ENCODE measurements at places on chromosomes 16 and 17.

- DNase-seq, result no peak
Observed at GRCh38 chr17:57357392-57357784, 101.1 kb downstream of the MSI2 start.

- no peak for DNase-seq
Observed at GRCh38 chr16:87207965-87208364, 109.2 kb downstream of the C16orf95 start.

GRCh38 chr17:58219007-58219788, at the start of gene MKS1:
Gene MKS1, minus strand, starts transcription at chr17:58219255. Its CDS starts 25 bp downstream, at chr17:58219230.
- DNase-seq, result peak; percentile 96

- no peak for DNase-seq
Observed at GRCh38 chr16:83705856-83706255, 101.9 kb upstream of the HSBP1 start.

- no peak for DNase-seq
Observed at GRCh38 chr16:13099822-13100221, 198.4 kb downstream of the SHISA9 start.

DNA sequence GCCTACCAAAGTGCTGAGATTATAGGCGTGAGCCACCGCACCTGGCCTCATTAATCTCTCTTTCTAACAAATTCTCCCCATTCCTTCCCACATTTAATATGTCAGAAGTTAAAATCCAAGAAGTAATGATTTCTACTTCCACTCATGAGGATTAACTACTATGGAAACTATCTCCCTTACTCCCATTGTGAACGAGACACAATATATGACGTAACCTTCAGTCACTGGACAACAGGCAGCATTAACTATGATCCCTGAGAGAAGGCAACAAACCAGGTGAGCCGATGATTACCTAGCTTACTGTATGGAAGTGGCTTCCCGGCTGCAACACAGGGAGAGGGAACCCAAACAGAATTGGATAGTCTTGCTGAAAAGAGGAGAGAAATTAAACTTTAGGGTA, 20.0 kb downstream of the GLG1 start:
- DNase-seq, result no peak

DNA sequence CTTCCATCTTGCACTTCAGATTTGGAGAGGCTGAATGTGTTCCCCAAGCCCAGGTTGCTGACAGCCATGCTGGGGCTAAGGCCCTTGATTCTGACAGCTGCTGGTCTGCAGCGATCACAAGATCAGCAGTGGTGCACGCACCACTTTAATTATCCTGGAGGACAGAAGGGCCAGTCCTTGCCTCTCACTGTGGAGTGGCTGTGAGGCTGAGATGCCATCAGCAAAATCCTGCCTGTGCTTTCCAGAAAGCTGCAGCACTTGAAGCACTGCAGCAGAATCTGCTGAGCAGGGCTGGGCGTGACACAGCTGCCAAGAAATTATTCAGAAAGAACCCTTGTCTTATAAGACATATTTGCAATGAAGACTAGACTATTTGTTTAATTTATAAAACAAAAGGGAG, 37.1 kb downstream of the NUP93 start:
- DNase-seq, result no peak

- no peak for DNase-seq
Observed at GRCh38 chr16:70715055-70715858, 29.4 kb upstream of the MTSS2 start.

DNA sequence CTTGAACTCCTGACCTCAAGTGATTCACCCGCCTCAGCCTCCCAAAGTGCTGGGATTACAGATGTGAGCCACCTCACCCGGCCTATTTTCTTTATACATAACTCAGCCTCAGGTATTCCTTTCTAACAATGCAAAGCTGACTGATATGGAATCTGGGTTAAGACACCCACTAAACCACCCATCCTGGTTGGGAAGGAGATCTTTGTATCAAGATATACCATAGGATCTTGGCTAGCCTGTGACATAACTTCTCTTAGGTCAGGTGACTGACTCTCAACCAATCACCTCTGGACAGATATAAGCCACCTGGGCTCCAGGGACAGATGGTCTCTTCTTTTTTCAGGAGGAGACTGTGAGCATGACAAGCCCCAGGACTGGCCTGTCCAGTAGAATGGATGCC, 51.2 kb upstream of the NKD1 start:
- DNase-seq, result no peak

- no peak for DNase-seq
Observed at GRCh38 chr16:64481497-64481896, 640.4 kb downstream of the CDH11 start.

DNA sequence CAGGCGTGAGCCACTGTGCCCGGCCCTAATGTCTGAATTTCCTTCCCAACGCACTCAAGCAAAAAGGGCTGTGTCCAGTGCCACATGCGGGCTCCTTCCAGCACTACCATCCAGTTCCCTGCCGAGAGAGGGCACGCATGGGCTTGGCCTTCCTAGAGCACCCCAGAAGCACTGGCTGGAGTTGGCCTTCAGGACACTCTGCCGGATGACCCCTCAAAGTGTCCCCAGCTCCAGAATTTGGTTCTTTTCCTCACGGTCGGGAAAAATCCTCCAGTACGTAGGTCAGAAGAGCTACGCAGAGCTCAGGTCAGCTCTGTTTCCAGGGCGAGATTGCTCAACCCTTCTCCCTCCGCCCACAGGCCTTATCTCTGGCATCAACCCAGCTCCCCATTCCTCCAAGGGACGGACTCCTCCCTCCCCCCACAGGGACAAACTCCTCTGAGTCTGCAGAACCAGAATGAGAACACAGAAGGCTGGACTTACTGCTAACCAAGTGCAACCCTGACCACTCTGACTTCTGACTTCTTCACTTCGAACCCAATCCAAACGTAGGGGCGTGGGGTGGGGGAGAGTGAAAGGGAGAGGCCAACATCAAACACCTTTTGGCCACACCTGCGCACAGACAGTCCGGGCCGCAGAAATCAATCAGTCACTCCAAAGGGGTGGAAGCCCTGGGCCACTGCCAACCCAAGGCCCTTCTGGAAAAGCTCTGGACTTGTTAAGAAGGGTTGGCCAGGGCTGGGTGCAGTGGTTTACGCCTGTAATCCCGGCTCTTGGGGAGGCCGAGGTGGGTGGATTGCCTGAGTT, 3.6 kb downstream of the CDC42EP4 start:
- no peak for DNase-seq

DNA sequence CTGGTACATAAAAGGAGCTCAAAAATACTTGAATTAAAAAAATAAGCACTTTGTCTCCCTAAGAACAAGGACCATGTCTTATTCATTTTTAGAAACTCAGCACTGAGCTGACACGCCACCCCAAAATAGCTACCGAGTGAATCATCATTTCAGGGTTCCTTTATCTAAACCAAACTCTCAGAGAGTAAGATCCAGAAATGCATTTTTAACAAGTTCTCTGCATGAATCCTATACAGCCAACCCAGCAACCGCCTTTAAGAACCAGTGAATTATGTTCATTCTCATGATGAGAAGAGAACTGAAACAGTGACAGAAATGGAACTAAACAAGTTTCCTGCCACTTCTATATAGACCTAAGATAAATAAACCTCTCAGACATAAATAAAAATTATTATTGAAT, 8.7 kb downstream of the C16orf87 start:
- DNase-seq, result no peak

DNA sequence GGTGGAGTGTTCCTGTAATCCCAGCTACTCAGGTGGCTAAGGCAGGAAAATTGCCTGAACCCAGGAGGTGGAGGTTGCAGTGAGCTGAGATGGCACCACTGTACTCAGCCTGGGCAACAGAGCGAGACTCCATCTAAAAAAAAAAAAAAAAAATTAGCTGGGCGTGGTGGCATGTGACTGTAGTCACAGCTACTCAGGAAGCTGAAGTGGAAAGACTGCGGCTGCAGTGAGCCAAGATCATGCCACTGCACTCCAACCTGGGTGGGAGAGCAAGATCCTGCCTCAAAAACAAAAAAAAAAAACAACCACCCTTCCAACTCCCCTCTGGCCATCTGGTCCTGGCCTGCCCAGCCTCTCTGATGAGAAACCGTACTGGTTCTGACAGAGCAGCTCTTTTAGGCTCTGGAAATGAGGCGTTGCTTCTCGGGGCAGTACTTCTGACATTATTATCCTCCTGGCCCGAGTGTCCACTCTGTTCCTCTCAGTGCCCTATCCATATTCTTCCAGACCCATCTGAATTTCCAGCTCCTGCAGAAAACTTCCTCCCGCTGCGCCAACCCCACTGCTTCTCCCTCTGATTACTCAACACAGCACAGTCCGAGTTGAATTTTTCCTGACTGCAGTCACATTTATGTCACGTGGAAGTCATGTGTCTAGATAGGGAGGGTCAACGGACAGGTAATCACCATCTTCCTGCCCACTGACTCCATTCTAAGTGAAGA, 13.3 kb downstream of the GGA2 start:
- no peak for DNase-seq

DNA sequence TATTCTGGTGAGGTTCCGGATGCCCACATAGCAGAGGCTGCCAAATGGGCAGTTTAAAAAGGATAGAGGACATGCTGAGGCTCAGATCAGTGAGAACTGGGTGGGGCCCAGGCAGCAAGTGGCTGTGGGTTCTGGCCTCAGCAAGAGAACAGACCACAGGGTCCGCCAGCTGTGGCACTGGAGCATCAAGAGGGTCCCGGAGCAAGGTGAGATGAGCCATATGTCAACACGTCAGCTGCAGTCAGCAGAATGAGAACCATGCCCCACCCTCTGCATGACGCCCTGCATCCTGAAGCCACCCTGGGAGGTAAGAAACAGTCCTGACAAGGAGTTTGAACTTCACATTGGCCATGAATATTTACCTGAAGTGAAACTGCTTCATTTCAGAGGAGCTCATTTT, 20.1 kb upstream of the CCL5 start:
- DNase-seq, result peak; percentile 44

DNA sequence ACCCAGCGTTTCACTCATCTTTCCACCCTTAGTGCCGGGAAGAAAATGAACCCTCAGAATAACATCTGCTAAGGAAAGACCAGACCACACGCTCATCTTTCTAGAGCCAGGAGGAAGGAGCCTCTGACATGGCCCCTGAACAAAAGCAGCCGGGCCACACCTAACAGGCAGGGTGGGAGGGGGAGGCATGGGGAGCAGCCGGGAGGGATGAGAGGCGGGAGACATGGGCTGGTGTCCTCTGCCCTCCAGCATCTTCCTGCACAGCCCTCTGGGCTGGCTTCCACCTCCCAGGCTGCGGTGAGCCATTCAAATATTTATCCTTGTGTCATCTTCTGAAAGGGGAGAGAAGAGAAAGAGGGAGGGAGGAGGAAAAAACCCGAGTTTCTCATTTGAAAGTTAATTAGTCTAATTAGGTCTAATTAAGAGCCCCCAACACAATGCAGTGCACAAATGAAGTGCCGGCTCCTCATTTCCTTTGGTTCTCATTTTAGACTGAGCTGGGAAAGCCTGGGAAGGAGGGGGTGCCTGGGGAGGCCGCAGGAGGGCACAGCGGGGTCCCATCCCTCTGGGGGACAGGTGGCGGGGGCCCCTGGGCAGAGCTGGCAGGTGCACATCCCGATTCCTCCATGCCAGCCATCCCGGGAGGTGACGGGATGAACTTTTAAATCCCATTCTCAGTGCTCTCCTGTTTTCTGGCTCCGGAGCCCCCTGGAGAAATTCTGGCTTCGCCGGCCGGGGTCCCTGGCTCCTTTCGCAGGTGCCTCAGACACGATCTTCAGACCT, 90.5 kb downstream of the ENGASE start:
- no peak for DNase-seq

GRCh38 chr17:78596871-78597764, 19.9 kb upstream of the DNAH17 start:
- DNase-seq, result no peak

DNA sequence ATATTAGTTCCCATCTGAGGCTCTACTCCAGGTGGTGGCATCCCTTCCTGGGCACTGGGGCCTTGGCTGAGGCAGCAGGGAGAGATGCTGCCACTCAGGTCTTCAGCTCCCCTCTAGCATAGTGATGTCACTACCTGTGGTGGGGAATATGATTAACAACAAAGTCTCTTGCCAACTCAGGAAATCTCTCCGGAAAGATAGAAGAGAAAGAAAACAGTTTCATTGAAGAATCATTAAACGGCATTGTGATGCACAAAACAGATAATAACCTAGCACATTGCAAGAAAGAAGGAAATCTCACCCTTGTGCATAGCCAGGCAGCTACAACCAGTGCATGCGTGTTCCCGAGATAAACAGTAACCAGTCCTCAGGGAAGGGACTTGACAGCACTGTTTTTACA, 12.2 kb upstream of the ZNF267 start:
- peak; percentile 39 for DNase-seq

DNA sequence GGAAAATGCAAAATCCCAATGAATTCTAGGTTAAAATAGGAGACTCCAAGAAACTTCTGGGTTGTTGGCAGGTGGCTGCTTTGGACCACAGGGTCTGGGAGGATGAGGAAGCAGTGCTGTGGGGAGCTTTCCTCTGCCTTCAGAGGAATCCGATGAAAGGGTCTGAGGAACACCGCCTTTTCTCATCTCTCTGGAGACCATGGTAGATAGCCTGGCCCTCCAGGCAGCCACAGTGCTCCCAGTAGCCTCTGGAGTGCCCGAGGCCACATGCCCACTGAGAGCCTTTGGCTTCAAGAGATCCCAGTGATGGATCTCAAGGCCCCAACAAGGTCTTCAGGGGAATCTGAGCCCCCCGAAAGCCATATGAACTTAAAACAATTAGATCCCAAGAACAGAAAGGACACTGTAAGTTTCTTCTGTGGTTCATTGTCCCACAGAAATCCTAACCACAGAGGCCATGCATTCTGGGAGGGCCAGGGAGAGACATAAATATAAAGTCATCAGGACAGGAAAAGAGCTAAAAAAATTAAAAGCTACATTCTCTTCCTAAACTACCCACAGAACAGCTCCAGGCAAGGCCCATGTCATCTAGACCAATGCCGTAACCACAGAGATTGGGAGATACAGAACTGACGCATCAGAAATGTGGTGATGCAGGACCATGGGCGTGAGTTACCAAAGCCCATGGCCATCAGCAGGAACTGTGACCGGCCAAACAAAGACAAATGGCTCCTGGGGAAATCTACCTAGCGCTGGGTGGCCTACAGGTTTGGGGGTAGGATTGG, 24.3 kb downstream of the TK2 start:
- no peak for DNase-seq

DNA sequence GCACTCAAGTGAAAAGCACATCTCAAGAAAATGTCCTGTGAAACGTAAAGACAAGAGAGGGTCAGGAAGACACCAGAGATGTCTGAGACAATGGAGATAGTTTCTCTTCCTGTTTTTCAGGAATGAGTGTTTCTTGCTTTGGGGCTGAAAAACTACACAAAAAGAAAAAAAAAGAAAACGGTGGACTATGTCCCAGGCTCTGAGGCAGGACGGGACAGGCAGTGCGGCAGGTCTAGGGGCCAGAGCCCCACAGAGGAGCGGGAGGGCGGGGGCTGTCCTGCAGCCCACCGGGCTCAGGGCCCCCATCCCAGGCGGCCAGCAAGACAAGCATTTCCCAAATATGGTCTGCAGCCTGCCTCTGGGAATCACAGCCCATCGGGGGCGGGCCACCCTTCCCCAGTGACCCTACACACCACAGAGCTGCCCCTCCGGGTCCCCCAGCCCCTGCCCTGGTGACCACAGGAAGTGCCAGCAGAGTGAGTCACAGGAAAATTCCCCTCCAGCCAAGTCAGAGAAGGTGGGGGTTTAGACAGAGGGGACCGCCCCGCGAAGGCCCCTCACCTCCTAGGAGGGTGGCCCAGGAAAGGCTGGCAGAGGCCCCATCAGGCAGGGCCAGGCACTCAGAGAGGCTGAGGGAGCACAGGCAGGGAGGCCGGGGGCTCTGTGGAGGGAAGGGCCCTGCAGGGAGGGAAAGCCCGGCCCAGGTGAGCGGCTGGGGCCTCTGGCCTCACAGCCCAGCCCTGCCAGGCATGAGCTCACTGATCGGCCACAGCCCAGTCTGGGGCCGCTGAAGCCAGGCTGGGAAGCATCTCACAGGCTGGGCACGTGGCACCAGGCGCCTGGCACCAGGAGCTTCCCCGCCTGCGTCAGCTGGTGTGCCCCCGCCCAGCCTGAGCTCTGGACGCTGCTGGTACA, 6.3 kb downstream of the BCAR1 start:
- no peak for DNase-seq
